Right hindlimb (tissue), 1 donor: ENCODE measurements at places on chromosomes 6 and 20.

DNA sequence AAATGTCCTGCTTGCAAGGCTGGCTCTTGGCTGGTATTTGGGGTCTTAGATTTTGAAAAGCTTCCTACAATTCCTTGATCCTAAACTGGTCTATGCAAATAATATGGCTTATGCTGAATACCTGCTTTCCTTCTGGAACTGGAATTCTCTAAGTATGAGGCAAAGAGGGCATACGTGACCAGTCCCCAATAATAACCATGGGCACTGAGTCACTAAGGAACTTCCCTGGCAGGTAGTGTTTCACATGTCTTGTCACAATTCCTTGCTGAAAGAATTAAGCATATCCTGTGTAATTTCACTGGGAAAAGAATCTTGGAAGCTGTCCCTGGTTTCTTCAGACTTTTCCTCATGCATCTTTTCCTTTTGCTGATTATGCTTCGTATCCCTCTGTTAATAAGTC lies 106.5 kb downstream of the MMS22L start:
- no peak for DNase-seq

- DNase-seq = no peak
Observed at GRCh38 chr6:143970456-143971218, 37.4 kb downstream of the PLAGL1 start.

DNA sequence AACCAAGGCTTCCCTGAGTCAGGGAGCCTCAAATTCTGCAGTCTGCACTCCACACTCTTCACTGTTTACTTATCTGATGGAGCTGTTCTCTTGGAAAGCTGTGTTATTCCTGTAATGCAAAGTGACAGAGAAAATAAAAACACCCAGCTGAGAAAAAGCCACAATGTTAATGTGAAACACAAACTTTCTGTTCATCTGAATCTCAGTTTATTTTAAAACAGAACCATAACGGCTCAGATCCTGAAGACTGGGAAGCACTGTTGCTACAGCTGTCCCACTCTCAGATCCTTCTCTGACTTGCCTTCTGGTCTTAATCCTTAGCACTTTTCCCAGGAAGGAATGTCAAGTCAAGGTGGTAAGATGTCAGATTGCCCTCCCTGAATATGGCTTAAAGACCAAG lies 736.6 kb downstream of the DHX35 start:
- DNase-seq = no peak

GRCh38 chr20:36919715-36920333 lies 31.7 kb downstream of the SAMHD1 start:
- peak; percentile 31 for DNase-seq

- DNase-seq = no peak
Observed at GRCh38 chr20:44532259-44532980, 10.6 kb upstream of the SERINC3 start.

GRCh38 chr20:35223941-35224340 lies 2.5 kb upstream of the MMP24 start:
- no peak for DNase-seq

DNA sequence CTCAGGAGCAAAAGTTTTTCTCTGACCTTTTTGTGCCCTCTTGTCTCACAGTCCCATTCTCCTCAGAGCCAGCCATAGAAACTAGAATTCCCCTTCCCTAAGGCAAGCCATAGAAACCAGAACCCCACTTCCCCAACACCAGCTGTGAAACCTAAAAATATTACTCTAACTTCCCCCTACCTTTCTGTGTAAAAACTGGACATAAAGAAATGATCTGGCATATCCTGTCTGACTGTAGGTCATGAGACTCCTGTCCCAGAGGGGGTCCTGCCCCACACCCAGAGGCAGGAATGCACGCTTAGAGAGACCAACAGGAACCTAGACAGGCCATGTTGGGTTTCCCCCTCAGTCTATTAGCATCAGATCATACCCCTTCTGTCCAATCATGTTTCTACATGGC lies 140.6 kb upstream of the SLC22A16 start:
- no peak for DNase-seq

GRCh38 chr20:1813674-1814635 lies 81.3 kb upstream of the SIRPA start:
- DNase-seq = no peak

GRCh38 chr6:166620478-166621113 lies 6.5 kb downstream of the RPS6KA2 start:
- no peak for DNase-seq

DNA sequence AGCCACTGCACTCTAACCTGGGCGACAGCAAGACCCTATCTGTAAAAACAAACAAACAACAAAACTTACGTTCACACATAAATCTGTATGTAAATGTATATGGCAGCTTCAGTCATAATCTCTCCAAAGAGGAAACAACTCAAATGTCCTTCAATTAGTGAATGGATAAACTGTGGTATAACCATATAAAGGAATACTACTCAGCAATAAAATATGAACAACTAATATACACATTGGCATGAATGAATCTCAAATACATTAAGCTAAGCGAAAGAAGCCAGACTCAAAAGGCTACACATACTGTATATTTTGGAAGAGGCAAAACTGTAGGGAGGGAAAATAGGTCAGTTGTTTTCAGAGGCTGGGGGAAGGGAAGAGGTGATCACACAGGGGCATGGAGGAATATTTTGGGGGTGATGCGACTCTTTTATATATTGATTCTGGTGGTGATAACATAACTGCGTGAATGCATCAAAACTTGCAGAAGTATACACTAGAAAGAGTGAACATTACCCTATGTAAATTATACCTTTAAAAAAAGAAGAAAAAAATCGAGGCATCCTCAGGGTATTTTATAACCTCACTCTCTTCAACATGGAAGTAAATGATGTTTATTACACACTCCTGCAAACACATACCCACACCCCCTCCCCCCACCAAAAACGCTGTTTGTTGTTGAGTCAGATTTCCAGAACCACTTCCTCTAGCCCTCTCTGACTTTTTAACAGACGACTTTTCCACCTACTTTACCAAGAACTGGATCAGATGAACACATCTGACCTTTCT lies 115.2 kb upstream of the RNF24 start:
- no peak for DNase-seq

DNA sequence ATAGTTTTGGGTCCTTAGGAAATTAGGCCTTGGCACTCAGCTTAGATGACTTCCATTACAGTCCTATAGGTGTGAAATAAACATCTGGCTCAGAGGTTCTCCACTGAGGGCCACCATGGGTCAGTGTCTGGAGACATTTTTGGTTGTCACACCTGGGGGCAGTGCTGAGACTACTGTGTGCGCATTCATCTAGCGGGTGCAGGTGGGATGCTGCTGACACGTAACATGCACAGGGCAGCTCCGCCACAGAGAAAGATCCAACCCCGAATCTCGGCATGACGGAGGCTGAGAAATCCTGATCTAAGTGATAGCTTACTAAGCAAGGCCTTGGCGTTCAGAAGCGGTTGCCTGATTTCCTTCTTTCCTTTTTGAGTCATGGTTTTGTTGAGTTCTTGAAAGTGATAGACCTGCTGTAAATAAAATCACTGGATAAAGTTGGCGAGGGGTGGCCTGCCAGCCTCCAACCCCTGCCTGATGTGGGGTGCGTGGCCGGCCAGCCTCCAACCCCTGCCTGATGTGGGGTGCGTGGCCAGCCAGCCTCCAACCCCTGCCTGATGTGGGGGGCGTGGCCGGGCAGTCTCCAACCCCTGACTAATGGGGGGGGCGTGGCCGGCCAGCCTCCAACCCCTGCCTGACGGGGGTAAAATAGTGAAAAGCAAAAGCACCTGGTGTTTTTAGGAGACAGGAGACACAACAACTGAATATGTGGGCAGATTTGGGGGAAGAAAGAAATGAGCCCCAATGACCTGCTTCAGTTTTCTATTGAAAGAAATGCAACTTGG lies 158.1 kb downstream of the CDH26 start:
- DNase-seq = no peak

GRCh38 chr6:83879746-83880145 lies 20.3 kb downstream of the CYB5R4 start:
- DNase-seq = no peak
